ENCODE measurements at places on chromosomes 6 and 20.
A peak's percentile ranks its signal among the peaks of the same experiment; 100 is the strongest.

DNA sequence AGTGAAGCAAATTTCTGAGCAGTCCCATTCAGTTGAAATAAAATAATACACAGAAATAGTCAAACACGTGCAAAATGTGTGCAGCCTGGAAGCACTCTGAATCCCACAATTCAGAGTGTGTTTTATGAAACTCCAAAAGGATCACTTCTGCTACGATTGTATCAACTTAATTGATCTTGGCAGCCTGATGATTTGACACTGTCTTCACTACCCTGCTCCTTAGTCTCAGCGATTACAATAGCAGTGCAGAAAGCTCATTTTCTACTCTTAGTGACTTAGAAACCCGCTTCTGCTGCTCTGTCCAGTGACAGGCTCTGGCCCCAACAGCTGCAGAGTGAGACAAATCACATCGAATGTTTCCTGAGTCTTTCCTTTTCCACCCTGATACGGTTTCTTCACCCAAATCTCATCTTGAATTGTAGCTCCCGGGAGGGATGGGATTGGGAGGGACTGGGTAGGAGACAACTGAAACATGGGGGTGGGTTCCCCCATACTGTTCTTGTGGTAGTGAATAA, 16.2 kb upstream of the EMILIN3 start:
- DNase-seq = no peak

- DNase-seq = no peak
Measured at GRCh38 chr6:123352279-123352678, 284.5 kb downstream of the TRDN start.

GRCh38 chr6:35213824-35214756, at the start of gene SCUBE3:
SCUBE3 (plus strand) TSS chr6:35213956; CDS start chr6:35214419, 463 bp downstream.
- no peak for DNase-seq

DNA sequence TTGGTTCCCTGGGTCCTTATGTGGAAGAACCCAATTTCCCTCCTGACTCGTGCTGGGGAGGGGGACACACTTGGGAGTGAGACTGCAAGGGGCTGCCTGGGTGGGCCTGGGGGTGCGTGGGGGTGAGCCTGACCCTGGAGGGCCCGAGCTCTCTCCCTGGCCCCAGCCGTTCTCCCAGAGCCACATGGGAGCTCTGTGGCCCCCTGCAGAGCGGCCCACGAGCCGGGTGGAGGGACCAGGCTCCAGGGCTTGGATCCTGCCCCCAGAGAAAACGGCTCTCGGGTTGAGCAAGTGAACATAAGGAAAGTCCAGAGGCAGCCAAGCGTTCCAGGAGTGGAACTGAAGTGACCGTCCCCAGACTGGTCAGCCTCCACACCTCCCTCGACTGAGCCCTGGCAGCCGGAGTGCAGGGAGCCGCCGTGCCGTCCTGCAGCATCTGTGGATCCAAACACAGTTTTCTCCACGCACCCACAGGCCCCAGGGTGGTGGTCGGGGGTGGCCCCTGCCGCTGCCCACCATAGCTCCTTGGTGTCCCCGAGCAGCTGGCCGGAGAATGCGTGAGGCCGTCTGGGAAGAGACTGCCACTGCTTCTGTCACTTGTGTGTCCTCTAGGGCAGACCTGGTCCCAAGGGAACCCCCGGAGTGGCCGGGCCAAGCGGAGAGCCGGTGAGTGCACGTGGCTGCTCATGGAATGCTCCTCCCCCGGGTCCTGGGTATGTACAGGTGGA, 10.6 kb downstream of the COL9A3 start:
- DNase-seq = no peak

DNA sequence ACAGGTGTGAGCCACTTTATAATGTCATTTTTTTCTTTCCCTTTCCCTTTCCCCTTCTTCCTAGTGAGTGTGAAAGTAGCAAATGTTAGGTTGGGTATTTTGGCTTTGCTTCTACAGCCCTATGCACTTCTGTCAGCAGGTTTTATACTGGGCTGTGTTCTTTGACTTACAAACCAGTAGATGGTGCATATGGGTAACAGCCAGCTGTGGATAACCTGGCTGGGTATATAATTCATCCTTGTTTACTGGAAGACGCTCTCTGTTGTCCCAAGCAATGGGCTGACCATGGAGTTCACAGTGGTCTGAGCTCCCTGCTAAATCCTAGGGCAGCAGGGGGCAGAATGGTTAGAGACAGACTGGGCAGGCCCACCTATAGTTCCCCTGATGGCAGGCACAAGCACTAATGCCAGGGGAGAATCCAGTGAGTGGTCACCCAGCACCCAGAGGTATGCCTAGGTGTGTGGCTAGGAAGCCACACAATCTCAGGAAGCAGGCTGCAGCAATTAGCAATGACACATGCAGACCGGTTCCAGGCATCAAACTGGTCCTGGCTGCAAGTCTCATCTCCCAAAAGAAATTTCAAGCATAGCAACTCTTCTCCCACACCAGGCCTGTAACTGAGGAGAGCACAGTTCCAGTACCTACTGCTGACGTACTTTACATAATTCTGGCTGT, 592.7 kb upstream of the MAN1A1 start:
- DNase-seq = no peak

- no peak for DNase-seq
Measured at GRCh38 chr6:89734526-89734925, 85.1 kb downstream of the MDN1 start.

GRCh38 chr6:11432713-11433450, 104.7 kb upstream of the TMEM170B start:
- peak; percentile 76 for DNase-seq

DNA sequence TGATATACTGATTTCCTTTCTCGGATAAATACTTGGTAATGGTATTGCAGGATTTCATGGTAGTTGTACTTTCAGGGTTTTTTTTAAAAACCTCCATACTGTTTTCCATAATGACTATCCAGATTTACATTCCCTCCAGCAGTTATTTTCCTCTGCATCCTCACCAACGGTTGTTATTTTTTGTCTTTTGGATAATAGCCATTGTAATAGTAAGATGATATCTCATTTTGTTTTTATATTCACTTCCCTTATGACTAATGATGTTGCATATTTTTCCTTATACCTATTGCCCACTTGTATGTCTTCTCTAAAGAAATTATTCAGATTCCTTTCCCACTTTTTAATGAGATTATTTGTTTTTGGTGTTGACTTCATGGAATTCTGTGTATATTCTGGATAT, 231.0 kb downstream of the MEI4 start:
- no peak for DNase-seq

- DNase-seq = no peak
Measured at GRCh38 chr6:35587167-35587566, 74.5 kb upstream of the TULP1 start.

DNA sequence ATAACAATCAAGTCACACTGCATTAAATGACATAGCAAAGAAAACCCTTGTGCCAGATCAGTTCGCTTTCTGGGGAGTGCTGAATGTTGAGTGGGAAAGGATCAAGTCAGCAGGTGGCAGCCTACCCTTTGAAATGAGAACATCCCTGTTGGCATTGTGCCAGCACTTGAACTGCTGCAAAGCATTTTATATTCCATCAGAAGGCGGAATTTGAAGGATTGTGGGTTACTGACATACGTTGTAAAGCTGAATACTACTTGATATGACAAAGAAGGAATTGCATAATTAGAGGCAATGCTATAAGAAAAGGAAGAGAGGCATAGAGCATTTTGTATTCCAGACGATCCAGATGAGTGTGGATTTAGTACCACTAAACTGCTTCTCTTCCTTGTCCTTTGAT, 26.5 kb downstream of the BCKDHB start:
- peak; percentile 50 for DNase-seq

DNA sequence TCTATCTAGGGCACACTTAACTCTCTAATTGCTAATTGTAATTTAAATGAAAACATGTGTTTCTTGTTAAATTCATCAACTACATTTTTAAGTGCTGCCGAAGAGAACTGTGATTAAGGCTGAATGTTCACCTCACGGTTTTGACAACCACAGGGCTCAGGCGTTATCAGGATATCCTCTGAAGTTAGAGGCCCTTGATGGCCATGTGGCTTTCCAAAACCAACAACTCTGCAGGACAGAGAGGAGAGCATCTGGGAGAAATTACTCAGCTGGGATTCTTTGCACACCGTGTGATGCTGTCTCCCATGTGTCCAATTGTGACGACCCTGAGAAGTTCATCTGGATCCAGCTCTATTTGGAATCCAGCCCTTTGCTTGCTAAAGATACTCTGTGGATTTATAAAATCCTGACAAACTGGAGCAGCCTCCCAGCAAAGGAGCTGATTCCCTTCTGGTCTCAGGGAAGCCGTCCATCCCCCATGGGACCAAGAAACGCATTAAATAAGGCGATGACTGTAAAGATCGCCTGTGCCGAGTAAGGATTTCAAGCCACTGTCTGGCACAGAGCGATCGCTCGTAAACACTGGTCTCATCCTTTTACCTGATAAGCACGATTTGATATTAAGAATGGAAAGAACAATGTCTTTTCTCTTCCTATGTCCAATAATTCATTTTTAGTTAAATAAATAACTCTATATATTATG, 401.1 kb downstream of the CD83 start:
- peak; percentile 67 for DNase-seq

- DNase-seq = no peak
Measured at GRCh38 chr6:157632821-157633220, 190.2 kb upstream of the SNX9 start.

DNA sequence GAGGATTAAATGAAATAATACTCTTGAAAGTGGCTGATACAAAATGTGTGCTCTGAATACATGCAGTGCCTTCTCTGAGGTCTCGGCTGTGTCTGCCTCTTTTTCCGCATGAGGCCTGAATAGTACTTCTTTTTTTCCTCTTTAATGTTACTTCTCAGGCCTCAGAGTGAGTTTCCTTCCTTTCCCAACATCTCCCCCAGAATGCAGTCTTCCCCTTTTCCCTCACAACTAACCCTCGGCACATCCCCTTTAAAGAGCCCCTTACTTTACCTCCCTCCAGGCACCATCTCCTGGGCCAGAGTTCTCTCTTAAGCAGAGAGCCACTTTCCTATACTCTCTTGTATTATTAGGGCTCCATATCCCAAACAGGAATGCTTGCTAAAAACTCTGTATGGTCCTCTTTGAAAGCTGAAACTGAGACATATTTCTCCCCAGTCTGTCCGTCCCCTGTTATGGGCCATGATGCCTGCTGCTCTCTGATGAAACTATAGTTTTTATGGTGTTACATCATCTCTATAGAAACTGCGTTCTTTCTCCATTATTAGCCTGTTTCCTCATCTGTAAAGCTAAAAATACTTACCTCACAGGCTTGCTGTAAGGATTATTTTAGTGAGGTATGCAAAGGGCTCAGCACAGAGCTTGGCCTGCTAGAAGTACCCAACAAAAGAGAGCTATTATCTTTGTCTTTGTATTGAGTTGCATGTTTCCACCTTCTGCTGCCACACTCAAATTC, 2.3 kb downstream of the PLAGL2 start:
- DNase-seq = no peak

- DNase-seq = no peak
Measured at GRCh38 chr6:35343092-35343834, 905 bp downstream of the PPARD start.

DNA sequence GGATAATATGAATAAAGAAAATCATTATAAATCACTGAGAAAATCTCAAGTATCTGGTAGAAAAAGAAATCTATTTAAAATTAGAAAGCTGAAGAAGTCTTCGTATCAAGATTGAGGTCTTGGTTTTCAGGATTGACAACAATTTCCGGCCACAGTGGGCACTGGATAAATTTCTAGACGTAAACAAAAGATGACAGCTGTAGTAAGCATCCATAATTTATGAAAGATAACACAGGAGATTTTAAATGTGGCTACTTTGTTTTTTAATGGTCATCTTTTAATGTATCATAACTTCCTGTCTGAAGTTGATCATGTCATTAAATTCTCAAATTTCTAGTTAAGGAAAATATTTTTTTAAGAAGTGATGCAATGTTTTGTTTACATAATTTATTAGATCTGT, 444.2 kb downstream of the HTR1B start:
- no peak for DNase-seq

GRCh38 chr20:9912858-9913434, 74.1 kb upstream of the PAK5 start:
- DNase-seq = peak; percentile 17

All from GM04504 (cell line).